ENCODE measurements at places on chromosomes 7 and 10. TPM values are rescaled to one million over a fixed set of nuclear protein-coding genes. Genes with fewer than 3 reads are reported as not detected.

DNA sequence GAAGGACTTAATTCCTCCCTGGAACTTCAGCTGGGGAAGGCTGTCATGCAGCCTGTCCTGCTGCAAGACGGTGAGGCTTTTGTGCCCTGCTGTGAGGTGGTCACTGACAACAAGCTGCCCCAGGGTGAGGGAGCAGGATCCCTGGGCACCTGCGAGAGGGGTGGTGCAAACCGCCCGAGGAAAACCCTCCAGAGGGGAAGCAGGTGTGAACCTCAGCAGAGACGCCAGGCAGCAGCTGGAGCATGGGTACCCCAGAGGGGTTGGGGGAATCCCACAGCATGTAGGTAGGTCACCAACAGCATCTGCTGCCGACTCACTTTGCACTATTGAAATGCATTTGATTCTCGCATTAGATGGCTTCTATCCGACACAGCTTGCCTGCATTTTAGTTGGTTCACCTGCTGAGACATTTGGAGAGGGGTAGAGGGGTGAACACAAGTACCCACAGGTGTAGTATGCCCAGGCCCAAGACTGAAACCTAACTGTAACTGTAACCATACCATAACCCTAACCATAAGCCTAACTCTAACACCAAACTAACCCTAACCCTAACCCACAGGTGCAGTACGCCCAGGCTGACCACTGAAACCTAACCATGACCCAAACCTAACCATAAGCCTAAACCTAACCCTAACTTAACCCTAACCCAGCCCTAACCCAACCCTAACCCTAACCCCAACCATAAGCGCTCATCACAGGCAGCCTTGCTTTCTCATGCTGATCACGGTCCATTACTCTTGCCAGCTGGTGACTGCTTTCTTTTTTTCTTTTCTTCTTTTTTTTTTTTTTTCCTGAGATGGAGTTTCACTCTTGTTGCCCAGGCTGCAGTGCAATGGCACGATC lies 85.9 kb downstream of the ELFN1 start:
- no peak for DNase-seq

DNA sequence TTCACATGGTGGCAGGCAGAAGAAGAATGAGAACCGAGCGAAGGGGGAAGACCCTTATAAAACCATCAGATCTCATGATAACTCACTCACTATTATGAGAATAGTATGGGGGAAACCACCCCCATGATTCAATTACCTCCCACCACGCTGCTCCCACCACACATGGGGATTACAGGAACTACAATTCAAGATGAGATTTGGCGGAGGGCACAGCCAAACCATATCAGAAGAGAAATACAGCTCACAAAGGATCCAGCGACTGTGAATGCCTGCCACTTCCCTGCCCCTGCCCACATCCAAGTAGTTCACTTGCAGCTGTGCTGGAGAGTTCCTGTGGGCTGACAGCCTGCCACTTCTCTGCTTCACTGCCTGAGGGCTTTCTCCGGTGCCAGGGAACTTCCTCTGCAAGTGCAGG lies 148.7 kb downstream of the C7orf25 start:
- DNase-seq, result no peak

GRCh38 chr7:69885431-69885830 lies 287.2 kb downstream of the AUTS2 start:
- no peak for DNase-seq

GRCh38 chr7:22049766-22050500 lies 104.2 kb upstream of the CDCA7L start:
- no peak for DNase-seq

Gene KIF11
- polyA plus RNA-seq, result 18.1 TPM

- DNase-seq, result no peak
Observed at GRCh38 chr10:97961945-97962344, 68.5 kb downstream of the CRTAC1 start.

DNA sequence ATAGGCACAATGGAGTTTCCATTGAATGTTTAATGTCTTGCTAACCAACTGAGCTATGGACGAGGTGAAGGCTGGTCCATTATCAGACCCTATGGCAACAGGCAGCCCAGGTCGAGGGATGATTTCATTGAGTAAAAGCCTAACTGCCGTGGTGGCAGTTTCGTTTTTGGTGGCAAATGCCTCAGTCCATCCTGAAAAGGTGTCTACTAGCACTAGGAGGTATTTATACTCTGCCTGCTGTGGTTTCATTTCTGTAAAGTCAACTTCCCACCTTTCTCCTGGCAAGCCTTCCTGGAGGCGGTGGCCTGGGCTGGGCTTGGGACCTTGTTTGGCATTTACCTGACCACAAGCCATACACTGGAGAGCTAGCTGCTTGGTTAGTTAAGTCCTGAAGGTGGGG lies 75.8 kb downstream of the PRR15 start:
- no peak for DNase-seq

Gene TEX36
- not detected for polyA plus RNA-seq

Gene ADCY1
- not detected for polyA plus RNA-seq

Gene LIMK1
- 15.9 TPM for polyA plus RNA-seq

Gene CHST15
- polyA plus RNA-seq, result 19.6 TPM

GRCh38 chr7:4713183-4713784 lies 31.2 kb downstream of the FOXK1 start:
- no peak for DNase-seq

- no peak for DNase-seq
Observed at GRCh38 chr10:47414227-47414592, 30.1 kb upstream of the ZNF488 start.

DNA sequence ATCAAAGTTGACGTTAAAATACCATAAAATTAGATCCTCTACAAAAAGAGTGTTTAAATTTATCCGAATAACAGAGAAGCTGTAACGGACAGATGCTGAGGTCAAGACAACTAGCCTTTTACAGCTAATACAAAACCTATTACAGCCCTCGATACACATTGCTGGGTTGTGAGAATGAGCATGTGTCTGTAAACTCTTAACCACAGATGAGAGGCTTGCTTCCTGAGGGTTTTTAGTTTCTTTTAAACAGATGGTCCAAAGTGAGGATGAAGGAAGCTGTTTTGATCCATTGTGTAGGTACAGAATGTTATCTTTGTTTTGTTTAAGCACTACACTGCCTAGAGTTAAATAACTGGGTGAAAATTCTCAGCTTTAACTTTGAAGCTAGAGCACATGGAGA lies 578.2 kb downstream of the PARD3 start:
- no peak for DNase-seq

Gene EGFR
- not detected for polyA plus RNA-seq

Gene PHYHIPL
- polyA plus RNA-seq, result 3.5 TPM

DNA sequence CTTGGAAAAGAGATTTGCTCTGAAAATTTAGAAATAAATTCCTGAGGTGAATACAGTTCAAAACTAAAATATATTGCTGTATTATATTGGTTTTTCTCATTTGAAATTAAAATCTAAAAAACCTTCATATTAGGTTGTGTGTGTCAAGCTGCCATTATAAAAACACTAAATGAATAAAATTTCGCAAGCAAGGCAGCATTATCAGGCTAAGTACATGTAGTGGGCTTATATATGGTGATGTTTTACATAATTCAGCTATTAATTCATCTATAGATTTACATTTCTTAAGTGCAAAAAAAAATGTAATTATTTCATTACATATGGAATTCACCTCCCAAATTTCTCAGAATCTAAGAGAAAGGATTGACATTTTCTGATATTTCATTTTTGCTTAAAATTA lies 5.3 kb downstream of the MEOX2 start:
- no peak for DNase-seq

GRCh38 chr7:72307566-72307965 lies 104.6 kb downstream of the CALN1 start:
- DNase-seq, result no peak

Gene THSD7A
- 3.5 TPM for polyA plus RNA-seq

- DNase-seq, result no peak
Observed at GRCh38 chr7:33773053-33773452, 132.3 kb upstream of the BMPER start.

GRCh38 chr10:33721509-33721908 lies 387.0 kb upstream of the NRP1 start:
- no peak for DNase-seq

DNA sequence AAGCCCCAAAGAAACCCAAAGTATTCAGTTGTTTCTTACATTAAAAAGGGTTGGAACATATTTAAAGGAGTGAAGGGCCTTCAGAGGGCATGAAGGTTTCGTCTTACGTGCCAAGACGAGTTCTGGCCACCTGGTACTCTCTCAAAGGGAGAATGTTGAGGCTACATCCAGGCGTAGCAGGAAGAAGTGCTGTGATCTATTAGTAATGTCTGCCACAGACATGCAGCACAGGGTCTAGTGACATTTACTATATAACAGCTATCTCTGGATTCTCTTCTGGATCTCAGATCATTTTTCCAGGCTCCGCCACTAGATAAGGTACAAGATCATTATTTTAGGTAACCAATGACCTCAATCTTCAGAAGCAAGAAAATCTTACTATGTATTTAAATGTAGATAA lies 76.5 kb upstream of the ARID5B start:
- DNase-seq, result no peak

Gene CALHM3
- polyA plus RNA-seq, result not detected

Gene TMEM236
- polyA plus RNA-seq, result 0.37 TPM

- no peak for DNase-seq
Observed at GRCh38 chr7:1567049-1567771, 2.6 kb downstream of the PSMG3 start.

GRCh38 chr7:80216996-80217842 lies 82.6 kb downstream of the GNAI1 start:
- no peak for DNase-seq

- DNase-seq, result no peak
Observed at GRCh38 chr7:105354383-105354782, 34.3 kb downstream of the SRPK2 start.

GRCh38 chr7:18656362-18656761 lies 160.8 kb downstream of the HDAC9 start:
- no peak for DNase-seq

DNA sequence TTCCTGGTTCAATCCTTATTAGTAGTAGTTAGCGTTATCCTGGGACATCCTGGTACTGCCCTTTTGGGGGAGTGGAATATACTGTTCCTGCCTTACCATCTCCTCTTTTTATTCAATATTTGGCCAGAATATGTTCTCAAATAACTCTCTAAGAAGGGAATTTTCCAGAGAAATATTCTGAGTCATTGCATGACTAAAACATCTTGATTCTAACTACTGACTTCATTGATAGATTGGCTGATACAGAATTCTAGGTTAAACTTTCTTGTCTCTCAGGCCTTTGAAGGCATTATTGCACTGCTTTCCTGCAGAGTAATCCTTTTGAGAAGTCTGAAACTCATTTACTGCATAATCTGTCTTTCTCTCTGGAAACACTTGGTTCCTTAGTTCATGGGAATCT lies 275.5 kb upstream of the DGKB start:
- DNase-seq, result no peak

DNA sequence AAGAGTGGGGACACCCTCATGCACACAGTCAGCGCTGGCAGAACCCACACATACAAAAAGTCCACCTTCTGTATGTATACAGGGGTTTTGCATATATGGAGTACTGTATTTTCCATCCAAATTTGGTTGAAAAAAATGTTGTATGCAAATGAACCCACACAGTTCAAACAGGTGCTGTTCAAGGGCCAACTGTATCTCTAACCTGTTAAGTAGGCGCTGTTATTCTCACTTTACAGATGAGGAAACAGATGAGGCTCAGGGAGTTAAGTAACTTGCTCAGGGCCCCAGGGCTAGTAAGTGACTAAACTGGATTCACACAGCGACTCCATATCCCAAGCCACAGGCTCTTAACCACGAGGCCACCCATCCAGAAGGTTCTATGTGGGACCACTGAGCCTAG lies 69.9 kb downstream of the C10orf105 start:
- no peak for DNase-seq

DNA sequence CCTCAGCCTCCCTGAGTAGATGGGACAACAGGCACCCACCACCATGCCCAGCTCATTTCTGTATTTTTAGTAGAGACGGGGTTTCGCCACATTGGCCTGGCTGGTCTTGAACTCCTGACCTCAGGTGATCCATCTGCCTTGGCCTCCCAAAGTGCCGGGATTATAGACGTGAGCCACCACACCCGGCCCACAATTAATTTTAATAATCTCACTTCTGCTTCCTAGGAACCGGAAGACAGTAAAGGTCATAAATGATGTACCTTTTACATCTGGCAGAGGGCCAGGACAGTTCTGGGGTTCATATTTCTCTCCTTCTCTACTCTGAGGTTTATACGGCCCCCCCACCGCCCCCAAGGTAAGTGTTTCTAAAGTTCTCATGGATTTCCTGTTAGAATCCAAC lies 31.2 kb upstream of the AOAH start:
- no peak for DNase-seq

Gene CABCOCO1
- 0.51 TPM for polyA plus RNA-seq

GRCh38 chr7:84324136-84324630 lies 129.6 kb upstream of the SEMA3A start:
- no peak for DNase-seq

DNA sequence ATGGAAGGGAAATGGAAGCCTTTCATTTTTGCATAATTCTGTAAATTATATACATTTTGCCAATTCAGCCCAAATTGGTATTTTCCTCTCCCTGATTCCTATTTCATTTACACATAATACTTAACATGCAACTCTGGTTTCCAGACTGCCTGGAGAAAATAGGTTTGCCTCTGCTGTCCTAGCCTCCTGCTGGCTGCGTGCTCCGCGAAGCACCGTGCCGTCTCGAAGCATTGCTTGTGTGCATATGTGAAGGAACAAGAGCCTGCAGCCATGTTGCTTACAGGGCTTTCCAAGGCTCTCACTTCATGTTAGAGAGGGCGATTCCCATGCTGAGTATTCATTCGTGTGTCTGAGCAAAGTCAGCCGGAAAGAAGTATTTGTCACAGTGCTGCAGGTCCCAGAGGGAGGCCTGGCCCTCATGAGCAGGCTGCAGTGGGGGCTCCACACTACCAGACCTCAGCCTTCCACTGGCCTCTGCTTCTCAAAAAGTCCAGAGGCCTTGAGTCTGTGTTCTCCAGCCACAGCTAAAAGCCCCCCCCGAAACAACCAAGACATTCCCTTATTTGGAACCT lies 66.5 kb downstream of the CLRN3 start:
- no peak for DNase-seq

GRCh38 chr7:147700702-147701101 lies 889.9 kb upstream of the C7orf33 start:
- DNase-seq, result peak; percentile 11

DNA sequence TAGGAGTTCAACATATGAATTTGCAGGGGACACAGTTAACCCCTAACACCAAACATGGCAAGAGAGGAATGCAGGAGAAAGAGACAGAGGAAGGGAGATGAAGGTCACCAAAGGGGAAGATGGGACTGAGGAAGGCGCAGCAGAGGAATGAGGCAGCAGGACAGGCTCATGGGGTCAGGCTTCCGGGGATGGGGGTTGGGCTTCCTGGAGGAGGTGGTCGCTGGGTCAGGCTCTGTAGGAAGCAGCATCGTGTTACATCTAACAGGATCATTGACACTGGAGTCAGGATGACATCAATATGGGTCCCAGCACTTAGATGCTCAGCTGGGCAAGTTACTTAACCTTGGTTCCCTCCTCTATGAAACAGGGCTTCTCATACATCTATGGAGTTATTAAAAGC lies 113.2 kb downstream of the NPTX2 start:
- no peak for DNase-seq
